ENCODE measurements at places on chromosomes 16 and 17.

DNA sequence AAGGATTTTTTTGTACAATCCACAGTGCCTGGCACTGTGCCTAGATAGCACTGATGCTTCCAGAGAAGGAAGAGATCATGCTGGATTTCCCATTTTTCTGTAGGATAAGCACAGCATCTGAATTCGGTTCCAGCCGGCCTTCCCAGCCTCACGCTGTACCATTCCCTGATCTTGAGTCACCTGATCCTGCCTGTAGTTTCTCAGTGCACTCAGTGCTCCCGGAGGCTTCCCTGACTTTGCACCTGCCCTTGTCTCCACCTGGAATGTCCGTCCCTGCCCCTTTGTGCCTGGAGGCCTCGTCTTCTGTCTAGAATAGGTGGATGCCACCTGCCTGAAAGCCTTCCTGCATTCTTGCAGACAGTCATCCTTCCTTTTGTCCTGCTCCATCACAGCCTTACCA, 179.9 kb downstream of the CCDC182 start:
- no peak for DNase-seq

GRCh38 chr17:14061666-14062560, 7.4 kb upstream of the COX10 start:
- DNase-seq, result no peak

- DNase-seq, result no peak
These were observed 31.2 kb downstream of the HNF1B start for GRCh38 chr17:37713624-37714023.

DNA sequence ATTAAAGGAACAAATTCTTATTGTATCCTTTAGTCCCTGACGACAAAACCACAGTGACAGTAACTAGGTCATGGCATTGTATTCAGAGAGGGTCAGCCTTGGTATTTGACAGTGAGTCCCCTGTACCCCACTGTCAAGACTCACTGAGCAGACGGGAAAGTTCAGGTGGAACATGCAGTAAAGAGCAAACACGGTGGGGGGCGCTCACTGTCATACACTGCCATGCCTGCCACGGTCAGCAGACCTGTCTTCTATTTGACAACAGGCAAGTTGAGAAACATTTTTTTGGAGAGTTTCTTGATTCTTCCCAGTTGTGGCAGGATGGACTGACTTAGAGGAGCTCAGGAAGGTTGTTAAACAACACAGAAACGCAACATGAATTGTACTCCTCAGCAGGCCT, 681.6 kb downstream of the KCNJ18 start:
- no peak for DNase-seq

DNA sequence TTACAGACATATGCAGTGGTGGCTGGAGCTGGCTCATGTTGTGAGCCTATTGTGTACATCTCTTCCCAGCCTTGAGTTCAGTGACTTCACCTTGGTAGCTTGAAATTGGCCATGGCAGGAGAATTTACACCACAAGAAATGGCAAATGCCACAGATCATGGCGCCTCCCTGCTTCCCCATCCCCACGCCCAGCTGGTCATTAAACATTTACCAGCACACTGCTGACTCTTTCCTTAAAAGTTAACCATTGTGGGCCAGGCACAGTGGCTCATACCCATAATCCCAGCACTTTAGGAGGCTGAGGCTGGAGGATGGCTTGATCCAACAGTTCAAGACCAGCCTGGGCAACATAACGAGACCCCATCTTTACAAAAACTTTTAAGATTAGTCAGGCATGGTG, 22.6 kb upstream of the ITGB4 start:
- no peak for DNase-seq

DNA sequence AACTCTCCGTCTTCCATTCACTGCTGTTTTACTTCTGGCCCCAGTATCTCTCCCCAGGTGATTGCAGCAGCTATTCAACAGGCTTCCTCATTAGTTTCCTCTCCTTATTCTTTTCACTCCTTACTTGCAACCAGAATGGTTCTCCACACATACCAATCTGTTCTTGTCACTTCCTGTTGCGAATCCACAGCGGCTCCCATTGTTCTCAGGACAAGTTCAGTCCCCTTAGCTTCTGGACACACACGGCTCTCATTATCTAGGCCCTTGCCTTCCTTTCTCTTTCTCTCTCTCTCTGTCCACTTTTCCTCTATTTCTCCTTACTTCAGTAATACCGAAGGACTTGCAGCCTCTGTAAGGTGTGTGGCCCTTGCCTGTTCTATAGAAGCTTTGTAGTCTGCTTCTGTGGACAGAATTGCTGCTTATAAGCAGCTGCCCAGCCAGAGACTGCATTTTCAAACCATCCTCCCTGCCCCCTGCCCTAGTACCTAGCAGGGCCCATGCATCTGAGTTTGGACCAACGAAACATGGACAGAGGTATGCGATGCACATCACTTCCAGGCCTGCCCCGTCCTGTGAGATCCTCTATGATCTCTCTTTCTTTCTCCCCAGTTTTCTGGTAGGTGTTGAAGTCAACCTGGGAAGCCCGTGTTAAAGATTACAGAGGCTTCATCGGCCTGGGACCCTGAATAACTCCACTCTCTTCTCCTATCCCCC, 45.7 kb downstream of the VAT1L start:
- DNase-seq, result no peak

- no peak for DNase-seq
These were observed 9.2 kb downstream of the MMP15 start for GRCh38 chr16:58034774-58035173.

- no peak for DNase-seq
These were observed 8.2 kb downstream of the PLCD3 start for GRCh38 chr17:45123930-45124796.

DNA sequence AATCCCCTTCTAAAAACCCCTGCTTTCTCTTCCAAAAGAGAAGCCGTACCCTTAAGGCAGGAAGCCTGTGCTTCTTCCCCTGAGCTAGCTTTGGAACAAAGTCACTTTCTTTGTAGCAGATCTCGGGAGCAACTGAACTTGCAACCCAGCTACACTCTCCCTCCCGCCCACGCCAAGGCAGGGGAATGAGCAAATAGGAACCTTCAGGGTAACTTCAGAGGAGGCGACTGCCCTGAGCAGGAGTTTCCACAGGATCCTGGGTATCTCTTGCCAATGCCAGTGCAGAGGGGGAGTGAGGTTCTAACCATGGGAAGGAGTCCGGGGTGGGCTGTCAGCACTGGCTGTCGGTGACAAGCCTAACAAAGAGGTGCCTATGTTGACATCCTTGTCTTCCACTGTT, 5.9 kb upstream of the PIRT start:
- DNase-seq, result no peak

DNA sequence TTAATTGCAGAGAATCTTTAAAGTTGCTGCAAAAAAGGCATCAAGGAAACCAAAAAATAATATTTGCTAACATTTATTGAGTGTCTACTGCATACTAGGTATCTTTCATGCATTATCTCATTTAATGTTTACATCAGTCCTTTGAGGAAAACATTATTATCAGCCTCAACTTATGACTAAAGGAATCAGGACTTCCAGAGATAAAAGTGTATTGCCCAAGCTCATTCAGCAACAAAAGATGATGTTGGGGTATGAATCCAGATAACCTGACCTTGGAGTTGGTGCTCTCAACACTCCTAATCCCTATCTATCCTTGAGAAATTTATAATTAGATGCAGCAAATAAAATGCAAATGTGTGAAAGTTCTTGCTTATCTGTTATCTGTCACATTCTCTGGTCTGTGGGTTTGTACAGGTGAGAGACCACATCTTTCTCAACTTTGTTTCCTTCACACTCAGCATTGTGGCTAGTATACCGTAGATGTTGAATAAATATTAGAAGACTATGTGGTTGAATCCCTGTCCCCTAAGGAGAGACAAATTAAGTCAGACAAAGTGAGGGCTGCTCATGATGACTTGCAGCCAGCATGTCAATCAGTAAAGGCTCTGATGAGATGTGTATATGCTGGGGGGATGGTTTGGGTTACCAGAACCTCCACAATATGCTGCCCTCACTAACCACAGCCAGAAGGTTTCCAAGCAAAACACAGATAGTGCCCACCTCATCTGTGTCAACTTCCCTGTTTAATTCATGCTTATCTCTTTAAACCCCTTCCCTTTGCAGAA, 82.6 kb downstream of the NOG start:
- DNase-seq, result no peak

DNA sequence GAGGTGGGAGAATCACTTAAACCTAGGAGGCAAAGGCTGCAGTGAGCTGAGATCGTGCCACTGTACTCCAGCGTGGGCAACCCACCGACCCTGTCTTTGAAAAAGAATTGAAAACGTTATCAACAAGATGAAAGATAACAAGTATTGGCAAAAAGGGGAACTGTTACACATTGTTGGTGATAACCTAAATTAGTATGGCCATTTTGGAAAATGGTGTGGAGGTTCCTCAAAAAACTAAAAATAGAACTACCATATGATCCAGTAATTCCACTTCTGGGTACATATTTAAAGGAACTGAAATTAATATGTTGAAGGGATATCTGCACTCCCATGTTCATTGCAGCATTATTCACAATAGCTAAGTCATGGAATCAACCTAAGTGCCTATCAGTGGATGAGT, 61.0 kb downstream of the ABHD15 start:
- no peak for DNase-seq

- no peak for DNase-seq
These were observed 156.6 kb upstream of the SDK2 start for GRCh38 chr17:73800893-73801292.

DNA sequence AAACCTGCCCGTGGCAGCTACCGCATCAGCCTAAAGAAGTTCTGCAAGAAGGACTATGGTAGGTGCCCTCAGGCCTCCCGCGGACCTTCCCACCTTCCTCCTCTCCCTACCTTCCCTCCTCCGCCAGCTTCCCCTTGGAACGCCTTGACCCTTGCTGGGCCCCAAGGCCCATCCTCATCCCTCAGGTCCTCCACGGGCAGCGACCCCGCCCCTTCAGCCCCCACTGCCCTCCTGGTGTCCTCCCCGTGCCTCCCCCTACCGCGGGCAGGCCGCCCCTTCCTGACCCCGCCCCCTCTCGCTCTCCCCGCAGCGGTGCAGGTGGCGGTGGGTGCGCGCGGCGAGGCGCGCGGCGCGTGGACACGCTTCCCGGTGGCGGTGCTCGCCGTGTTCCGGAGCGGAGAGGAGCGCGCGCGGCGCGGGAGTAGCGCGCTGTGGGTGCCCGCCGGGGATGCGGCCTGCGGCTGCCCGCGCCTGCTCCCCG, 1.4 kb upstream of the TBC1D24 start:
- no peak for DNase-seq

DNA sequence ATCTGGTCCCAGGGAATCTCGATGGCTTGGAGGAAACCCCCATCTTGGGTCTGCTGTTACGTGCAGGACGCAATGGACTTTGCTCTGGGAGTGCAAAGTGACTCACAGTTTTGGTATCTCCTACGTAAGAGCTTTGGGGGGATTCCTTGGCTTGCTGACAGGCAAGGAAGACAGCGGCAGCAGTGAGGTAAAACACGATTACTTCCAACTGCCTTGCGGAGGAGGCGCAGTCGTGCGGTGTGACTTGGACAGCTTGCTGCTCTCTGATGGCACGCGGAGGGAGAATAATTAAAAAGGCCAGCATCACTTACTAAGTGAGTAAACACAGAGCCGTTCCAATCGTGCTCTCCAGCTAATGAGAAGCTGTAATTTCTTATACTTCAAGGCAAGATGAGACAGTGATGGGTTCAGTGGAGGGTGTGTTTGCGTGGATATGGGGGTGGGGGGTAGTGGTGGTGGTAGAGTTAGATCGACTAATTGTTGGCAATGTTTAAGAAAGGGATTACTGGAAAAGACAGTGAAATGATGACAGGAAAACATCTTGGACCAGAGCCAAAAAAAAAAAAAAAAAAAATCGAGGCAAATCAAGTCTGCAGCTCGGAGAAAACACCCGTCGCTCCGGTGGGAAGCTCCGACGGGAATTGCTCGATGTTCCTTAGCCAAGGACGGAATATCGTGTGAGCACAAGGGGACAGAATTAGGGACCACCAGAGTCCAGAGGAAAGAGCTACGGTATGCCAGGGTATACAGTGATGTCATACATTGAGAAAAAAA, 184.8 kb upstream of the ZFHX3 start:
- DNase-seq, result peak; percentile 47

GRCh38 chr17:17760350-17760749, 76.4 kb downstream of the SREBF1 start:
- no peak for DNase-seq

GRCh38 chr16:31404353-31405064, 11.4 kb downstream of the ITGAD start:
- no peak for DNase-seq

GRCh38 chr17:31907342-31907962, 5.9 kb upstream of the UTP6 start:
- no peak for DNase-seq

GRCh38 chr16:9139965-9140364, 48.5 kb downstream of the HAPSTR1 start:
- no peak for DNase-seq

GRCh38 chr16:20401475-20402016, 3.0 kb downstream of the PDILT start:
- DNase-seq, result no peak

- no peak for DNase-seq
These were observed 2.5 kb upstream of the ABCC12 start for GRCh38 chr16:48158296-48158695.

GRCh38 chr17:38910325-38910724, 15.1 kb upstream of the LASP1NB start:
- no peak for DNase-seq

DNA sequence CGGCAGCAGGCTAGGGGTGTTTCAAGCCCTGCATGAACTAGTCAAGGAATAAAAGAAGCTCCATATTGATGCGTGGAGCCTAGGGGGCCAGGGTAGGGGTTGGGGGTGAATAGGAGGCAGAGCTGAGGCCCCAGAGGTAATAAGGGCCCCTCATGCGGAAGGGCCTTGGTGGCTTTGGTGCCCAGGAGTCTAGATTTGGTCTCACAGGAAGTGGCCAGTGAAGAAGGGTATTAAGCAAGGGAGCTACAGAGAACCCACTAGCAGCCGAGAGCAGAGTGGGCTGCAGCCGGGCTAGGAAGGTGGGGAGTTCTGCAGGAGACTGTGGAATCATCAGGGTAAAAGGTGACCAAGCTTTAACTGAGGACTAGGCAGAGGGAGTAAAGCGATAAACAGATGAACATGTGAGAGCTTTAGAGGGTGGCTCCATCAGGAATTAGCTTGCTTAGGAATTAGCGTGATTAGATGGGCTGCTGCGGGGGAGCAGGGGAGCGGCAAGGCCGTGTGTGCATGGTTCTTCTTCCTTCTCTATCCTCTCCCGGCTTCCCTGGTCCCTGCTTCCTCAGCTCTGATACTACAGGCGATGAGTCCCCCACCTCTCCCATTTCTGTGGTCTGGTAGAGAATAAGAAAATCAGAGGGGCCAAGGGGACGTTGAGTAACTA, 9.8 kb downstream of the GNGT2 start:
- DNase-seq, result no peak

DNA sequence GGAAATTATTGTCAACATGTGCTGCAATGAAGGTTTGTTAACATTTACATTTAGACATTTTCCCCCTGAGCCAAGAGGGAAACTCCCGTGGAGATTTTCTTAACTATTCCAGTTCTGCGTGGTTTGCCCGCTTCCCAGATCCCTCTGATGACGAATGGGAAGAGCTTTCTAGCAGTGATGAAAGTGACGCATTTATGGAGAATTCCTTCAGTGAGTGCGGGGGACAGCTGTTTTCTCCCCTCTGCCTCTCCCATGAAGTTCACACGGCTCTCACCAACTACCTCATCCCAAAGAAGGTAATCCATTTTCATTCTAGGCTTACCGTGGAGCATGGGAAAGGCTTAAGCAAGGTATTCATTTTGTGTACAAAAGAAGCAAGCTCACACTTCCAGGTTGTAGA, 18.2 kb downstream of the HEATR3 start:
- no peak for DNase-seq

- no peak for DNase-seq
These were observed 35.4 kb downstream of the SYCE1L start for GRCh38 chr16:77234611-77235010.

Data from urinary bladder (tissue), 4 donors.